Activated T-cell treated with anti-CD3 and anti-CD28 coated beads for 4 hours (primary cell): ENCODE measurements at places on chromosomes 16 and 17.

- DNase-seq = no peak
These were observed 3.1 kb upstream of the MMP2 start for GRCh38 chr16:55475919-55476318.

DNA sequence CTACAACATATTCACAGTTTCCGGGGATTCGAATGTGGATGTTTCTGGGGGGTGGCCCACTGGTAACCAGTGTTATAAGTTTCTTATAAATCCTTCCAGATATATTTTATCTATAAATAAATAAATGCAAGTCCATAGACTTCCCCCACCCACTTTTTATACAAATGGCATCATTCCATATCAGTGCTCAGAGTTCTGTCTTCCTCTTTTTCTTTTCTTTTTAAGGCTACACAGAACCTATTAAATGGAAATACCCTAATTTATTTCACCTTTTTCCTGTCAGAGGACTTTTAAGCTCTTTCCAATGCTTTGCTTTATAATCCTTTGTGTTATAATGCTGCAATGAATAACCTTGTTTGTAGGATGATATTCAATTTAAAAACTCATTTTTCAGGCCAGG lies 3.8 kb downstream of the LGALS9 start:
- no peak for DNase-seq

- no peak for DNase-seq
These were observed 57.2 kb downstream of the RPGRIP1L start for GRCh38 chr16:53646506-53646905.

DNA sequence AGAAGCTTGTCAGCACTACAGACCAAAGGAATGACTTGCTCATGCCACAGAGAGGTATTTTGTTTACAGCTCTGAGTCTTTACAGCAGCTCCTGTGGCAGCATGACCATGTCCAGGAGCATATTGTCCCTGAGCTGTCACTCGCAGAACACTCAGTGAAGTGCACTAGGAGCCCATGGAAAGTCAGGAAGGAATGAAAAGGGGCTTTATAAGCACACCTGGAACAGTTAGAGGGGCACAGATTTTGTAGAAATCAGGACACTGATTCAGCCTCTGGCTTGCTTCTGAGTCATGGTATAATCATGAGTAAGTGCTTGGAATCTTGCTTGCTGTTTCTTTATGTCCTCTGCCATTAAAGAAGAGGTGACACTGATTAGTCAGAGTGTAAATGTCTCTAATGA lies 41.0 kb downstream of the TADA2A start:
- DNase-seq = no peak

GRCh38 chr16:85014311-85014710 lies 3.0 kb upstream of the ZDHHC7 start:
- DNase-seq = no peak

DNA sequence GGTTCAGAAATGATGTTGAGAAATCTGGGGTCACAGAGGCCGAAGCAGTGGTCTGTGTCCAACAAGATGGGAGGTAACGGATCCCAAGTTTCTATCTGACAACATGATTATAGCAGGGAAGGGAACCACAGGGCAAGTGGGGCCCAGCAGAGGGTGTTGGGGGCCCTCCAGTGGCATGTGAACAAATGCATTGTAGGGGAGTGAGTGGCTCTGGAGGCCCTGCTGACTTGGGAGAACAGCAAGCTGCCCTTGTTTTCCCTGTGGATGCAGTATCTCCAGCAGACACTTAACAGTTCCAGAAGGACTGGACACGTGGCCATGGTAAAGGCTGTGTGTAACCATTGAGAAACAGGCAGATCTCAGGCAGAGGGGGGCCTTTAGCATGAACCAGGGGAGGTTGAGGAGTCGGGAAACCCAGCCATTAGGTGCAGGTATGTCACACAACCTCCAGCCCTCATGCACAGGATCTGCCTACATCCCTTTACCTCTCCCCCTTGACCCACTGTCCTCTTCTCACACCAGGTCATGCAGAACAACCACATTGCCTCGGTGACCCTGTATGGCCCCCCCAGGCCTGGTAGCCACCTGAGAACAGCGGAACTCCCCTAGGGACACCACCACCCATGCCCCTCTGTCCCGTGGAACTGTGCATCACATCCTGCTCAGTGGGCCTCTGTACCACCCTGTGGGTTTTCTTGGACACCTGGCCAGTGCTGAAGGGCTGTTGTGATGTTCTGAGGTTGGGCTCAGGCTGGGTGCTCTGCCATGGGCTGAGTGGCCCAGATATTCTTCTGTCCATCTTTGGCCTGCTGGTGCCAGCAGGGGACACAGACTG lies 4.1 kb downstream of the B3GNT9 start:
- no peak for DNase-seq

DNA sequence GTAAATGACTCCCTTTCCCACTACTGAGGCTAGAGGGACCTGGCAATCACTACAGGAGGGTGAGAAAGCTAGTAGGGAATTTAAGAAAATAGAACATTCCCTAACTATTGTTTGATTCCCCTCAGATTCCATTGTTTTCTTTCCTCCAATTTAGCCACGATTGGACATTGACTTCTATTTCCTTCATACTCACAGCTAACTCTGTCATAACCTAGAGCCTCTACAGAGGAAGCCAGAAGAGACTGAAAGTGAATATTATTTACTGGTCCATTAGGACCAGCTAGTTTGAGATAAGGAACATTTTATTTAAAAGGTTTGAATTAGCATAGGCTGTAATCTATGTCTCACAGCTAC lies 14.9 kb downstream of the SNF8 start:
- DNase-seq = no peak

GRCh38 chr16:2043667-2044451 lies 3.8 kb downstream of the NTHL1 start:
- DNase-seq = no peak

GRCh38 chr16:55411231-55411630 lies 67.8 kb upstream of the MMP2 start:
- DNase-seq = no peak

GRCh38 chr16:585351-585750 lies 4.5 kb upstream of the RAB40C start:
- DNase-seq = no peak

GRCh38 chr16:25951999-25952398 lies 260.2 kb downstream of the HS3ST4 start:
- no peak for DNase-seq

DNA sequence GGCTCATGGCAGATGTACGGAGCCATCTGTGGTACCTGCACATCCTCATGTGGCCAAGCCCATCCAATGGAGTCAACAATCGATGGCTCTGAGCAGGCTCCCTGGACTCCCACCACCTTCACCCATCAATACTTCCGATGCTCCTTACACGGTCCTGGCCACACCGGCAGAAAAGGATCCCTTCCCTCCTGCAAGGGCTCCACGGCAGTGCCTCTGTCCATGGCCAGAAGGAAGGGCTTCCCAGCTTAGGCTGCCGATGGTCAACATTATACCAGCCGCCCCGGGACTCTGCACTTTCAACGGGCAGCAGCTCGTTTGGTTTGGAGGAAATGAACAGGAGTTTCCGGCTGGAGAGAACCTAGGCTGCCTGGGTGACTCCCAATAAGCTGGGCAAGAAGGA lies 13.2 kb downstream of the SLX4 start:
- DNase-seq = no peak

DNA sequence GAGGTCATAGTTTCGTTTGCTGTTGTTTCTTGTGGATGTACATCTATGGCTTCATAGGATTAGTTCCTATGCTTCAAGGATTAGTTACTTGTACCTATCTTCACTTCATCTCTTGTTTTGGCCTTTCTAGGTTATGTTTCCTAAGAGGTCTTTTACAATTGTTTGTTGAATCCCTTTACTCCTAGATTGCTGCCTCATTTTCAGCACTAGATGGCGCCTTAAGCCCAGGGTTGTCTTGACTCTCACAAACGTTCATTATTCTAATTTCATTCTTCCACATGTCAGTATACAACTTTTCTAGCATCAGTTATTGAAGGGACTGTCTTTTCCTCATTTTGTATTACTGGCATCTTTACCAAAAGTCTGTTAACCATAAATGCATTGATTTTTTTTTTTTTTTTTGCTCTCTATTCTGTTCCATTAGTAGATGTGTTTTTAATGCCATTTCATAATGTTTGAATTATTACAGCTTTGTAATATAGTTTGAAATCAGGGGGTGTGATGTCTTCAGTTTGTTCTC lies 45.0 kb upstream of the NACA2 start:
- peak; percentile 21 for DNase-seq

- DNase-seq = no peak
These were observed 553.2 kb downstream of the MAF start for GRCh38 chr16:79047337-79047736.

DNA sequence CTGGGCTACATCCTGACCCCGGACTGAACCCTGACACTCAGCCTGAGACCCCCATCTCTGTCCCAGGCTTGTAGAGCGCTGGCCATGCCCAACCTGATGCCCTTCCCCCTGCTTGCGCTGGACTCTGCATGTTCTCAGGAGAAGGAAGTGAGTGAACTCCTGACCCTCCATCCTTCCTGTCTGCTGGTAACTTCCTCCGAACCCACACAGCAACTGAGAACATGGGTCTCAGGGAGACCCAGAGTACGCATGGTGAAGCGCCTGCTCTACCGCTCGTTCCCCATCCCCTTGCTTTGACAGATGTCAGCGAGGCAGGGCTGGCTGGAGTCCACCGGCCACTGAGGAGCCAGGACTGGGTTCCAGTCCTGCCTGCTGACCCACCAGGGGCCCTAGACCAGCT lies 6.1 kb downstream of the CAMKK1 start:
- no peak for DNase-seq

DNA sequence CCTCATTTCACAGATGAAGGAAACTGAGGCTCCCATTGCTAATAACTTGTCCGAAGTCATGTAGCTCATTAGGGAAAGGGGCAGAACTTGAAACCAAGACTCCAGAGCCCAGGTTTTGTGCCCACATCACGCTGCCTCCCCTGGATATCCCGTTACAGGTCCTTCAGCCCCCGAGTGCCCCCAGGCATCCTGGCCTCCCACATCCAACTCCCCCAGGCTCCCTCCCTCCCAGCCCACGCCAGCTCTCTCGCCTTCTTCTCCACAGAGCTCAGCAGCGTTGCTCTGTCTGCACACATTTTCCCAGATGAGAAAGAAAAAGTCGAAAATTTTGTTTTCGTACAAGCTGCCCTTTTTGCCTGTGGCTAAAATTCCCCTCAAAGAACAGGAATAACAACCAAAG lies 14.3 kb upstream of the METTL22 start:
- no peak for DNase-seq

GRCh38 chr17:27241346-27241946 lies 52.5 kb upstream of the WSB1 start:
- no peak for DNase-seq

DNA sequence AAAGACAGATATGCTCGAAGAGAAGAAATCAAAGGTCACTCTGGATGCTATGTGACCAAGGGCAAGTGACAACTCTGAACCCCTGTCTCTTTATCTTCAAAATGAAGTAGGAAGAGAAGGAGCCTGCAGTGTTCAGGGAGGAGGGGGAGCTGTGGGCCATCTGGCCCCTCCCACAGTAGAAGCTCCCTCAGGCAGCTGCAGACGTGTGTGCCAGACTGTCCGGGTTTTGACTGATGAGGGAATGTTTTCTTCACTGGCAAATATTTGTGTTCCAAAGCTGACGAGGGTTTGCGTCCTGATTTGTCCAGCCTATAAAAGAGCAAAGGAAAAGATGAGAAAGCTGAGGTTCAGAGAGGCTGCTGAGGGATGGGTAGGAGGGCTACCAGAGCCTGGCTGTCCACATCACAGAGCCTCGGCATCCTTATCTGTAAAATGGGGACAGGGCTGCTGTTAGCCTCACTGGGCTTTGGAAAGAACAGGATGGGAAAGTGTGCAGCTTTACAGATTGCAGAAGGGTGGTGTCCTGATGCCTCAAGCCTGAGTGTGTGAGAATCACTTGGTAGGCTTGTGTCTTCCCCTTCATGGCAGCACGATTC lies 1.8 kb upstream of the GINS2 start:
- no peak for DNase-seq

GRCh38 chr17:8393470-8394231 lies 4.0 kb downstream of the RNF222 start:
- DNase-seq = peak; percentile 14

- no peak for DNase-seq
These were observed 361.5 kb downstream of the SNX29 start for GRCh38 chr16:12337871-12338655.

DNA sequence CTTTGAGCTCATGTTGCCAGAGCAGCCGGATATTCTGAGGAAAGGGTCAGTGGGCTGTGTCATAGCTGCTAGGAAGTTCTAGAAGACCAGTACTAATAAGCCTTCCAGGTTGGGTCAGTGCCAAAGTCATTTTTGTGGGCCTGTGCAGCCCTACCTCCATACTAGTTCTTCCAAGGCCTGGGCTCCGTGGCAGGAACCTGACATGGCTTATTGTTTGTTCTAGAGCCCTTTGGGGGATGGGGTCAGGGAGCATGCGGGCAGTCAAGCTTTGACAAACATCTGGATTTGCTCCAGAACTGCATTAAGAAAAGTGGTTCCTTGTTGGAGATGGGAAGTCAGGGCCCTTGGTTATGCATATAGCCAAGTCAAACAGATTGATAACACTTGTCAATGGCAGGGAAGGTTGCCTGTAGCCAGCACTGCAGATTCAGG lies 7.6 kb downstream of the ALKBH5 start:
- DNase-seq = no peak

DNA sequence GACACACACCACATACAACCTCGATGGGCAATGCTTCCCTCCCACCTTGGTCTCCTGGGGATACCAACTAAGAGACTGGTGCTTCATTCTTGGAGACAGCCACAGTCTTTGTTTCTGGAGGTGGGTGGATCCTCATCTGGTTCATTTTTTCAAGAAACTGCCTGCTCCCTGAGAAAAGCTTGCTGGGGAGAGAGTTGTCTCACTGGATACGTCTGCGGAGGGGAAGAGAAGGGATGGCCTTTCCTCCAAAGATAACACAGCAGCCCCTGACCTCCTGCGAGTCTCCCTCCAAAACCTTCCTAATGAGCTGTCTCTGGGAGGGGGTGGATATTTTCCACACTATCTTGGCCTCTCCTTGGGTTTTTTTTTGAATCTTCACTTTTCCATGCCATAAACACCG lies 221.2 kb downstream of the SOX9 start:
- DNase-seq = no peak

DNA sequence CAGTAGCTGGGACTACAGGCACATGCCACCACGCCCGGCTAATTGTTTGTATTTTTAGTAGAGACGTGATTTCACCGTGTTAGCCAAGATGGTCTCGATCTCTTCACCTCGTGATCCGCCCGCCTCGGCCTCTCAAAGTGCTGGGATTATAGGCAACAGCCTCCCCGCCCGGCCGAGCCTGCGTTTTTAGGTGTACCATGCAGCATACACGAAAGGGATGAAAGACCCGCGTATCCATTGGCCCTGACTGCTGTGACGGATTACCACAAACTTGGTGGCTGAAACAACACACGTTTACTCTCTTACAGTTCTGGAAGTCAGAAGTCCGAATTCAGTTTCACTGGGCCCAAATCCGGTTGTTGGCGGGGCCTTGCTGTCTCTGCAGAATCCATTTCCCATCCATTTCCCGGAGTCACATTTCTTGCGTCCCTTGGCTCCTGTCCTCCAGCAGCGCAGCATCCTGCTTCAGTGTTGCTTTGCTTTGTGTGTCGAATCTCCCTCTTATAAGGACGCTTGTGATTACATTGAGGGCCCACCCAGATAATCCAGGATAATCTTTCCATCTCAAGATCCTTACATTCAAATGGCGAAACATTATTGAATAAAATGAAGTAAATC lies 8.3 kb upstream of the GUCY2D start:
- DNase-seq = no peak

GRCh38 chr17:50603340-50603739 lies 31.3 kb upstream of the ABCC3 start:
- no peak for DNase-seq

GRCh38 chr16:64272028-64272427 lies 849.8 kb downstream of the CDH11 start:
- no peak for DNase-seq
